Right atrium auricular region (tissue), 2 donors: ENCODE measurements at places on chromosomes 12 and 14. TPM values are rescaled to one million over a fixed set of nuclear protein-coding genes. Genes with fewer than 3 reads are reported as not detected.

SMAGP gene
- 2.3 TPM for total RNA-seq

LTBP2 gene
- 32.1 TPM for total RNA-seq

GRCh38 chr12:25364529-25365339 is 114.0 kb upstream of the KRAS start:
- H3K27ac ChIP-seq: no peak overlapping the region
- H3K4me3 ChIP-seq: no peak overlapping the region

KRT86 gene
- total RNA-seq: not detected

GALNT16 gene
- total RNA-seq: 56.8 TPM

MVK gene
- total RNA-seq: 7.5 TPM

- H3K27me3 ChIP-seq: no peaks in the 10 kb centered on the region
- no peaks in the 10 kb centered on the region for H3K36me3 ChIP-seq
- no peak overlapping the region for H3K4me3 ChIP-seq
- H3K27ac ChIP-seq: no peak overlapping the region
- no peak for DNase-seq
Measured at GRCh38 chr14:67982711-67983608, 163.4 kb downstream of the RAD51B start.

- no peak overlapping the region for H3K27ac ChIP-seq
- H3K4me3 ChIP-seq: no peak overlapping the region
- DNase-seq: no peak
- no peaks in the 10 kb centered on the region for H3K36me3 ChIP-seq
- no peaks in the 10 kb centered on the region for H3K27me3 ChIP-seq
- H3K4me1 ChIP-seq: no peaks in the 10 kb centered on the region
Measured at GRCh38 chr12:51630986-51631385, 40.0 kb downstream of the SCN8A start.

LAG3 gene
- total RNA-seq: 0.47 TPM

GRCh38 chr12:127400221-127400620 is 866.7 kb upstream of the TMEM132C start:
- no peak for DNase-seq
- no peaks in the 10 kb centered on the region for H3K36me3 ChIP-seq
- no peak overlapping the region for H3K27ac ChIP-seq
- no peaks in the 10 kb centered on the region for H3K27me3 ChIP-seq
- H3K4me1 ChIP-seq: no peaks in the 10 kb centered on the region
- no peak overlapping the region for H3K4me3 ChIP-seq

CD69 gene
- 2.6 TPM for total RNA-seq

GRCh38 chr12:65929641-65930040 is 105.4 kb downstream of the HMGA2 start:
- H3K27ac ChIP-seq: no peak overlapping the region
- no peaks in the 10 kb centered on the region for H3K4me1 ChIP-seq
- no peaks in the 10 kb centered on the region for H3K27me3 ChIP-seq
- H3K36me3 ChIP-seq: no peaks in the 10 kb centered on the region

CLEC2D gene
- total RNA-seq: 6.5 TPM

- no peak overlapping the region for H3K4me3 ChIP-seq
- H3K4me1 ChIP-seq: peaks cover 29% of the 10 kb centered on the region
- H3K36me3 ChIP-seq: no peaks in the 10 kb centered on the region
- no peak for DNase-seq
Measured at GRCh38 chr12:54360717-54361456, 3.4 kb downstream of the GPR84 start.

GRCh38 chr12:109714141-109714912 is 702 bp downstream of the FAM222A start:
- H3K4me3 ChIP-seq: peak overlapping the region; percentile 72
- no peak for DNase-seq
- no peaks in the 10 kb centered on the region for H3K36me3 ChIP-seq
- no peaks in the 10 kb centered on the region for H3K27me3 ChIP-seq
- peak overlapping the region; percentile 79 for H3K27ac ChIP-seq

AQP6 gene
- not detected for total RNA-seq

- H3K36me3 ChIP-seq: no peaks in the 10 kb centered on the region
- H3K4me3 ChIP-seq: no peak overlapping the region
- H3K4me1 ChIP-seq: peaks cover 7% of the 10 kb centered on the region
- H3K27me3 ChIP-seq: no peaks in the 10 kb centered on the region
- H3K27ac ChIP-seq: no peak overlapping the region
- DNase-seq: no peak
Measured at GRCh38 chr12:48422060-48422459, 50.3 kb upstream of the ANP32D start.

DNA sequence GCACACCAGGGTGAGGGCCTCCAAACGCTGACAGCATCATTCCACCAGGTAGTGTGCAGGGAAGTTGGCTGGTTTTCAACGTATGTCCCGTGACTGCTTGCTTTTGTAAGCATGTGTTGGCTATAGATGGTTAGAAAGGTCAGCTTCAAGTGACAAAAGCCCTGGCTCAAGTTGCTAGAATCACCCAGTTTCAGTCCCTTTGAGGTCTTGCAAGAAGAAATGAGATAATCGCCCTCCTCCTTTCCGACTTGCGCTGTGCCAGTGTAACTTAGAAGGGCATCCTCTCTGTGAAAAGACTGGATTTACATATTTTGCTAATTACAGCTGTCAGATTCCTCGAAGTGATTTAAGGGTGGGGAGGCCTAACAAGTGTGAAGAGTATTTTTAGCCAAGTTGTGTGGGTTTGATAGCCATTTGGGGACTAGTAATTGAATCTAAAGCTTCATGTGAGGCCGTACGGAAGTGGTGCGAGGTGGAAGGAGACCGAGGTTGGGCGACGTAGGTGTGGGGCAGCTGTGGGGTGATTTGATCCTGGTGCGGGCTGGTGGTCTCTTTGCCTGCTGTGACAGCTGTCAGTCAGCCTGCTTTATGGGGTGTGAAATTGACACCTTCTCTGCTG is 94.7 kb downstream of the CHST11 start:
- peak overlapping the region; percentile 50 for H3K27ac ChIP-seq
- no peaks in the 10 kb centered on the region for H3K36me3 ChIP-seq
- H3K4me3 ChIP-seq: no peak overlapping the region
- H3K4me1 ChIP-seq: no peaks in the 10 kb centered on the region
- no peaks in the 10 kb centered on the region for H3K27me3 ChIP-seq
- no peak for DNase-seq

HVCN1 gene
- total RNA-seq: 21.7 TPM

DNA sequence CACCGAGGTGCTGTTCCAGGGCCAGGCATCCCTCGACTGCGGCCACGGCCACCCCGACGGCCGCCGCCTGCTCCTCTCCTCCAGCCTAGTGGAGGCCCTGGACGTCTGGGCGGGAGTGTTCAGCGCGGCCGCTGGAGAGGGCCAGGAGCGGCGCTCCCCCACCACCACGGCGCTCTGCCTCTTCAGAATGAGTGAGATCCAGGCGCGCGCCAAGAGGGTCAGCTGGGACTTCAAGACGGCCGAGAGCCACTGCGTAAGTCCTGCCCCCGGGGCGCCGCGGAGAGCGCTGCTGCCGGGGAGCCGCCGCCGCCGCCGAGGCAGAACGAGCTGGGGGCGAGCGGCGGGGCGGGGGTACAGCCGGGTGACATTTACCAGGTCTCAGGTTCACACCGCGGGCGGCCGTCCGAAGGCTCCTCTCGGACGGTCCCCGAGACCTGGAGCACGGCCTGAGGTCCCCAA is 1.4 kb downstream of the PLXNC1 start:
- no peak overlapping the region for H3K27ac ChIP-seq
- no peak for DNase-seq
- H3K4me1 ChIP-seq: peaks cover 35% of the 10 kb centered on the region
- H3K4me3 ChIP-seq: peak overlapping the region; percentile 67
- H3K27me3 ChIP-seq: no peaks in the 10 kb centered on the region

GPD1 gene
- total RNA-seq: 38.7 TPM

GRCh38 chr12:53194973-53195372 is 12.1 kb downstream of the ITGB7 start:
- no peak overlapping the region for H3K4me3 ChIP-seq
- no peaks in the 10 kb centered on the region for H3K27me3 ChIP-seq
- no peak overlapping the region for H3K27ac ChIP-seq
- no peaks in the 10 kb centered on the region for H3K4me1 ChIP-seq

GRCh38 chr14:72974661-72975060 is 48.4 kb downstream of the DCAF4 start:
- H3K27me3 ChIP-seq: no peaks in the 10 kb centered on the region
- no peaks in the 10 kb centered on the region for H3K4me1 ChIP-seq
- no peak overlapping the region for H3K27ac ChIP-seq
- peaks cover 89% of the 10 kb centered on the region for H3K36me3 ChIP-seq
- no peak for DNase-seq
- H3K4me3 ChIP-seq: no peak overlapping the region

NTN4 gene
- total RNA-seq: 69.0 TPM

DNA sequence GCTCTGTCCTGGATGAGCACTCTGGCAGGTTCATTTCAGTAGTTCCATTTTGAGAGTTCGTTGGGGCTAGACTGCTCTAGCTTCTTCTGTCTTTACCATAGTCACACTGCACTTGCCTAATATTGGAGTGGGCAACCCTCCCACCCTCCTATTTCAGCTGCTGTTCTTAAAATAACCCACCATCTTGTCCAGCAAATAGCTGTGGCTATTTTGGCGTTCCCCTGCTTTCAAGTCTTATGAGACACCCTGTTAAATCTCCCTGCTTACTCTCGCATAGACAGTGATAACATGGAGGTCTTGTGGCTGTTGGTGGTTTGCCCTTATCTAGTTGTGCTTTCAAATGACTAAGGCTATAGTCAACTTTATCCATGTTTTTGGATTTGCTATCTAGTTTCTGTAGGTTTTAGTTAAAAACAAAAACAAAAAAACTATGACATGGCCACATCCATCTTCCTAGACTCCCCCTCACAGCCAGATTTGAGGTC is 65.5 kb downstream of the LRP6 start:
- H3K27me3 ChIP-seq: no peaks in the 10 kb centered on the region
- no peak overlapping the region for H3K4me3 ChIP-seq
- H3K36me3 ChIP-seq: no peaks in the 10 kb centered on the region

NKX2-1 gene
- total RNA-seq: not detected

DNA sequence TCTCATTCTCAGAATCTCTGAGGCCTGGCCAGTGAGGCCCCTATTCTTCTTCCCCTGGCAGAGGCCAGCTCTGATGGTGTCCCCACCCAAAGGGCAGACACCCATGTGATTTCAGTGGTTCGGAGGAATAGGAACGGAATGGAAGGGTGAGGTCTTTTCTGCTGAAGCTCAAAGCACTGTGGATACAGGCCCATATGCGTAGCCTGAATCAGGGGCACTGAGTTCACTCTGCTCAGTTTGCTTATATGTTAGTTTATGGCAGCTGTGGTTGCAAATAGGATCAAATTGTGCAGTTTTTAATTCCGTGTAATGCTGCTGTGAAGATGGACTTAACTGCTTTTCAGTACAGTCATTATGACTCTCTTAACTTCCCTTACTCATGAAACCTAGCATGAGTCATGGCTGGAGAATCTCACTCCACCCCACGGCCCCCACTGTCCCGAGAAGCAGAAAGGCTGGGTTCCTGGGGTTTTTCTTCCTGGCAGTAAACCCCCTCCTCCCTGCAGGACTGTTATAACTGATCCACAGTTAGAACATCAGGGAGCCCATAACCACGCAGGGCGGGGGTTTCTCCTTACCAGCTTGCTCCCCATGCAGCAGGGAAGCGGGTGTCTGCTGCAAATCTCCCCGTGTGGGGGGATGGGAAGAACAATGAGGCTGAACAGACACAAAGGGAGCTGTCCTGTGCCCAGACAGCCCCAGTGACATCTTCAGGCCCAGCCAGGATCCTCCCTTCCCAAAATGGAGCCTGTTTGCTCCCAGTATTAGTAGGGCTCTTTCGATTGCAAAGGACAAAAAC is 122.7 kb downstream of the SLC38A6 start:
- no peaks in the 10 kb centered on the region for H3K36me3 ChIP-seq
- peak overlapping the region; percentile 75 for H3K27ac ChIP-seq
- H3K4me3 ChIP-seq: no peak overlapping the region
- no peaks in the 10 kb centered on the region for H3K27me3 ChIP-seq
- peak; percentile 86 for DNase-seq

ETFRF1 gene
- 48.7 TPM for total RNA-seq

PIWIL1 gene
- not detected for total RNA-seq

GRCh38 chr12:96399120-96399918 is 920 bp downstream of the CDK17 start:
- H3K4me3 ChIP-seq: peak overlapping the region; percentile 91
- peak overlapping the region; percentile 99 for H3K27ac ChIP-seq
- H3K4me1 ChIP-seq: peaks cover 23% of the 10 kb centered on the region
- H3K36me3 ChIP-seq: no peaks in the 10 kb centered on the region

- H3K4me3 ChIP-seq: no peak overlapping the region
- H3K36me3 ChIP-seq: no peaks in the 10 kb centered on the region
- no peak for DNase-seq
- no peak overlapping the region for H3K27ac ChIP-seq
- no peaks in the 10 kb centered on the region for H3K4me1 ChIP-seq
- no peaks in the 10 kb centered on the region for H3K27me3 ChIP-seq
Measured at GRCh38 chr12:54933376-54933775, 51.2 kb downstream of the TESPA1 start.

DNA sequence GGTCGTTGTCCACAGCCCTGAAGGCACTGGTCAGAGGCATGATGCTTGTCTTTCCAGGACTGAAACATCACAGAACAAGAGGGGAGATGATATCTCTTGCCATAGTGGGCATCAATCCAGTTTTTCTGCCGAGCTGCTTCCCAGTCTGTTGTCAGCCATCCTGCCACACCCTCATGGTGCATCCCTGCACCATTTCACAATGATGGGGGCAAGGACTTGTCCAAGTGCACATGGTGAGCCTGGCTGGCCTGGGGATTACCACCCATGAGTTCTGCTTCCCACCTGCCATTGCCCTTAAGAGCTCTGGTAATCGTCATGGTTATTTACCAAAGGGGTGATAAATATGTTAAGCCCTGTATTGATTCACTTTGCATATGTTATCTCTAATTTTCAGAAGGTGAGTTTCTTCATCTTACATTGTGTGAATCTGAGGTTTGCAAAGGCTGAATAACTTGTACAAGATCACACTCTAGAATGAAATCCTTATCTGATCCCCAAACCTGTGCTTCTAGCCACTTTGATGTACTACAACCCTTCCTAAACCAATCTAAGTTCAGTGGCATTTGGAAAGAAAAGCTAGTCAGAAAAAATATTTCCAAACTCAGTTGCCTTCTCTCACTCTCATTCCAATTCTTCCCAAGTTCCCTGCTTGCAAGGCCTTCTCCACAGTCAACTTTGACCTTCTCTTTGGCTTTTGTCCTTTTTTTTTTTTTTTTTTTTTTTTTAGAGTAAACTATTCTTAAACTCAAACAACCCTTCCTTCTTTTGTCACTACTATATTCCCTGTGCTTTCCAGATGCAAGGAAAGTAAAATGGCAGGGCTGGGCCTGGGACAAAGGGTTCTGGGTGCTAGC is 2.3 kb downstream of the AVIL start:
- H3K4me3 ChIP-seq: no peak overlapping the region
- no peak overlapping the region for H3K27ac ChIP-seq
- no peak for DNase-seq
- H3K27me3 ChIP-seq: no peaks in the 10 kb centered on the region
- peaks cover 38% of the 10 kb centered on the region for H3K36me3 ChIP-seq
- H3K4me1 ChIP-seq: no peaks in the 10 kb centered on the region

ST8SIA1 gene
- total RNA-seq: 3.3 TPM

TMPRSS12 gene
- not detected for total RNA-seq

C12orf54 gene
- total RNA-seq: not detected

DNA sequence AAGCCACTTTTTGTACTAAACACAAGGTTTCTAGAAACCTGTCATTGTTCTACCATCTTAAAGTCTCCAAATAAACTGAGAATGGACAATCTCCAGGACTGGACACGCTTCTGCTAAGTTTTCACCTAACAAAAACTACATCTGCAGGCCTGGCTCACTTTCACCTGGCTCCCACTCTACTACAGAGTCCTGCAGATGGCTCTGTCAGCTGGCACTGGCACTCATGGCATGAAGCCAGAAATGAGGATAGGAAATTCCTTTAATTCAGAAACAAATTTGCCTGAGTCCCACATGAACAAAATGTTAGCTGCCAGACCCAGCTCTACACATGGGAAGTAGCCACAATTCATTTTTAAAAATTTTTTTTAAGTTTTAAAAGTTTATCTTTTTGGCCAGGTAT is 42.1 kb downstream of the STXBP6 start:
- no peaks in the 10 kb centered on the region for H3K36me3 ChIP-seq
- no peak overlapping the region for H3K27ac ChIP-seq
- DNase-seq: no peak

REC8 gene
- 5.6 TPM for total RNA-seq
